ENCODE measurements at places on chromosomes 12 and 14.

DNA sequence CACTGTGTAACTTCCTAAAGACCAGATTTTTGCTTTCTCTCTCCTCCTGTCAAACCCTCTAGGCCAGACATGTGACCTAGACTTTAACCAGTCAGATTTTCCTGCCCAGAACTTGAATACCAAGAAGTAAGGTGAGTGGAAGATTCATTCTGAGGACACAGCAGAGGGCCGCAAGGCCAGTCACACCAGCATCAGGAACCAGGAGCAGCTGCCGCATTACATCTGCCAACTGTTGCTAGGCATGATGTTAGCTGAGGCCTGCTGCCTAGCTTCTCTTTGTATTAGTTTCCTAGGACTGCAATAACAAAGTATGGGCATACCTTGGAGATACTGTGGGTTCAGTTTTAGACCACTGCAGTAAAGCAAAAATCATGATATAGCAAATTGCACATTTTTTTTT, 101.9 kb upstream of the BMP4 start:
- no peak for DNase-seq

- no peak for DNase-seq
Measured at GRCh38 chr14:68925373-68925772, 53.7 kb downstream of the ACTN1 start.

DNA sequence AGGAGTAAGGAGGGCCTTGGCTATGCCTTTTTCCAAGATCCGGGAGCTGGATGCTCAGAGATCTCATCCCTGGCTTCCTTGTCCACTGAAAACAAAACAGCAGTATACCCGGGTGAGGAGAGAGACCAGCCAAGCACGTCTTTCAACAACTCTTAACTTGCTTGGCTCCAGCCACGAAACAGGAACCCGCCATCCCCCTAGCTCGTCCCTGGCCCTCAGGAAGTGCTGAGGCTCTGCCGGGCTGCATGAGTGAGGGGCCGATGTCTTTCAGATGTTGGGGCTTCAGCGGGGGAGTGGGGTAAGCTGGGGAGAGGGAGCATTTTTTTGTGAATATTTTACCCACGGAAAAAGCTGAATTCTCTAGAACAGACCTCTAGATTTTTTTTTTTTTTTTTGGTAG, 231.1 kb downstream of the CACNA1C start:
- no peak for DNase-seq

DNA sequence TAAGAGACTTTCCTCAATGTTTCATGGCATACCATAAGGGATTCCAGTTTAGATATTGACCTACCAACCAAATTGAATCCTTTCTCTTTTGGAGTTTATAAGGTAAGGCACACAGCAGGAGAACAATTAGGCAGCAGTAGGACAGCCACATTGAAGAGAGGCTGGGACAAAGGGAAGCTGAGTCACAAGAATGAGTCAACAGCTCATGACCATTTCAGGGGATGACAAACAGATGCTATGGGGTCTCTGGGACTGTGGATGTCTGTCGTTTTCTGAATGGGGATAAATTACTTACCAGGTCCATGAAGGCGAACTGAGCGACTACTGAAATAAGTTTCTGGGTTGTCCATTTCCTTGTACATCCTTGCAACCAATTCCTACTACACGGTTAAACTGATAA, 48.6 kb upstream of the E2F7 start:
- DNase-seq, result no peak
